Stimulated activated CD8-positive, alpha-beta memory T cell treated with anti-CD3 and anti-CD28 coated beads, Interleukin-4, amount 100 ng/mL, for 24 hours (primary cell): ENCODE measurements at places on chromosomes 7 and 10.
A peak's percentile ranks its signal among the peaks of the same experiment; 100 is the strongest.

DNA sequence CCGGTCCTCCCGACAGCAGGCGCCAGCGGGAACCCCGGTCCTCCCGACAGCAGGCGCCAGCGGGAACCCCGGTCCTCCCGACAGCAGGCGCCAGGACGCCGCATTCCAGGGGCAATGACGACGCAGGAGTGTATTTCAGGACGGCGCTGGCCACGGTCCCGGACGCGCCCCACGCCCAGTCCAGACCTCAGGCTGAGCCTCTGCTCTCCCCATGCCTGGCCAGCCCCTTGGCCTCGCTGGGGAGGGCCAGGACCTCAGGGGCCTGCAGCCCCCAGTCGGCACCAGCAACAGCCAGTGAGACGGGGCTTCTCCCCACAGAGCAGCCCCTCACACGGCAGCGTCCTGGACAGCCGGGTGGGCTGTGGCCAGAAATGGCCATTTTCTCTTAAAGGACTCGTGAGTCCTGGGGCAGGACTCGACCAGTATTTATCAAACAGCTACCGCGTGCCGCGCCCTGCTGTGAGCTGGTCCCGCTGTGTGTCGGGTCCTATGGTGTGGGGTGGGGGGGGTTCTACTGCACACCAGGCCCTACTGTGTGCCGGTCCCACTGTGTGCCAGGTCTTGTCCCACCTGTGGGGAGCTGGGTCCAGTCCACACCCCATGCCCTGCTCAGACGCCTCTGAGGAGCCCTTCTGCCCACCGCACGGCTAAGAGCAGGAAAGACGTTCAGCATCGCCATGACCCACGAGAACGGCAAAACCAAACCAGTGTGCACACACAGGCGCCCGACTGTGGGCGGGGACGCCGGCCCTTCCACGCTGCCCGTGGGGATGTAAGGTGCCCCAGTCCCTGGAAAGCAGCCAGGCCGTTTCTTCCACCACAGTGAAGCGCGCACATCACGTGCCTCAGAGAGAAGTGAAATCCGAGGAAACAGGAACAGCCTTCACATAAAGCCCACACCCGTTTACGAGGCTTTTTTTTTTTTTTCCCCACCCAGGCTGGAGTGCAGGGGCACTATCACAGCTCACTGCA is 33.3 kb downstream of the GET4 start:
- DNase-seq = no peak

DNA sequence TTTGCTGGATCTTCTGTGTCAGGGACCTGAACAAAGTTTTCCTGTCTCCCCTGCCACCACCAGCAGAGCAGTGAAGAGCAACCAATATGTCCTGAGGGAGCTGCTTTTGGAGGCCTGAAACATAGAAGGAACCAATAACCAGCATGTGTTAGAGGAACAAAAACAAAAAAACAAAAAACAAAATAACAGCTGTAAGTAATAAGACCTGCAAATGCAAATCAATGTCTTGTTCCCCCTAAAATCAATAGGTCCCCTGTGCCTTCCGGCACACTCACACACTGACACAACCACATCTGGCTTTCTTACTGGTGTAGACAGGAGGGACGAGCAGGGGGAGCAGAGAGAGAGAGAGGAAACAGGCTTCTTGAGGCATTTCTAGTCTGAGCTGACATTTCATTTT is 94.1 kb downstream of the NRG3 start:
- no peak for DNase-seq

DNA sequence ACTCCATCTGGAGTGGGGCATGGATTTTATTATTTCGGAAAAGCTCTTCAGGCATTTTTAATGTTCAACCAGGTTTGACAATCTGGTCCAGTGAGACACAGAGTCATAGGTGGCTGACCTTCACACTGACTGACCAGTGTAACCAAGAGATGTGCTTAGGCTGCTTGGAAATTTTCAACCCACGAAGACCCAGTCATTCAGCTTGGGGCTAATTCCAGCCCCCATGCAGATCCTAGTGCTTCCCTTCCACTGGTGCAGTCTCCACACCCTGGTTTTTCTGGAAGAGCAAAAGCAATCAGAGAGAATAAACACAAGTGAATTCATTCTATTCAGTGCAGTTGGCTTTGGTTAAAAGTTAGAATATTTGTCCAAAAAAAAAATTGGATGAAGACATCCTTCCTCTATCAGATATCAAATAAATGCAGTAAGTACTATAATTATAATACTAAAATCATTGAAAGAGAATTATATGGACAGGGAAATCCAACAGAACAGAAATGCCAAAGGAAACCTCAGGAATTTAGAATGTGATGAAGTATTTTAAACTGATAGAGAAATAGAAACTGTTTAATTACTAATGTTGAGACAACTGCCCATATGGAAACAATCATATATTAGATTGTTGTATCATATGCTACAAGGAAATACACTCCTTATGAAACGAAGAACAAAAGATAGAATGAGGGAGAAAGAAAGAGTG is 178.0 kb downstream of the NPSR1 start:
- DNase-seq = no peak

- DNase-seq = no peak
These were observed 79.3 kb upstream of the PDGFA start for GRCh38 chr7:598899-599298.

- DNase-seq = no peak
These were observed 13.8 kb upstream of the C10orf90 start for GRCh38 chr10:126684171-126684745.

DNA sequence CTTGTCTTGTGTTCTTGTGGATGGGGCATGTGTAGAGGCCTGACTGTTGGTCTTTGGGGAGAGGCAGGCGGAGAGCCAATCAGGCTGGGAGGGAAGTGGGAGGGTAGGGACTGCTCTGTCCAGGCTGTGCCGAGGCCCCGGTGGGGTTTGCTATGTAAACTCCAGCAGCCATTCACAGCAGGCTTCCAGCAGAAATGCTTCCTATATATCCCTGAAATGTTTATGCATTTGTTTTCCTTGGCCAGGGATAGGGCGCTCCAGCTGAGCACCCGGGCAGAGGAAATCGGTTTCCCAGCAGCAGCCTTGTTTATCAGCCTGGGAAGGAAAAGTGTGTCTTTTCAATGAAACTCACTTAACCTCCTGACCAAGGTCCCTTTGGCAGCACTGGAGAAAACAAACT is 18.3 kb upstream of the AQP1 start:
- DNase-seq = no peak

DNA sequence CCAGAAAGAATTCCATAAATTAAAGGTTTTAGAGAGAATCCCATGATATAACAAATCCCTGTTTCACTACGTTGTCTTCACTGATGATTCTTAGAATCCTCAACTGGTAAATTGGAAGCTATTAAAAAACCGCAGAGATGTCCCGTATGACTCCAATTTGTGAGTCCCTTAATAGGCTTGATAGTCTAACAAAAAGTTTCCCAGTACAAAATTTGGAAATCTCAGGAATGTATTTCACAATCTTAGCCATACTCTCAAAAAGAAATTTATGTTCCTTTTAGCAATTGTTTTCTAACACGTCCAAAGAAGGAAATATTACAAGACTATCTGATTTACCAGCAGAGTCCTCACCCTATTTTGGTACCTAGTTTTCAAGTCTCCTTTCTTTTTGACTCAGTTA is 2.5 kb downstream of the TES start:
- no peak for DNase-seq

- DNase-seq = peak; percentile 42
These were observed 43.4 kb downstream of the LDB3 start for GRCh38 chr10:86711513-86712316.

GRCh38 chr7:12378389-12378788 is 25.3 kb downstream of the VWDE start:
- no peak for DNase-seq

GRCh38 chr7:138886501-138886917 is 88.5 kb upstream of the ATP6V0A4 start:
- no peak for DNase-seq

GRCh38 chr7:38542156-38542555 is 89.0 kb downstream of the AMPH start:
- no peak for DNase-seq

DNA sequence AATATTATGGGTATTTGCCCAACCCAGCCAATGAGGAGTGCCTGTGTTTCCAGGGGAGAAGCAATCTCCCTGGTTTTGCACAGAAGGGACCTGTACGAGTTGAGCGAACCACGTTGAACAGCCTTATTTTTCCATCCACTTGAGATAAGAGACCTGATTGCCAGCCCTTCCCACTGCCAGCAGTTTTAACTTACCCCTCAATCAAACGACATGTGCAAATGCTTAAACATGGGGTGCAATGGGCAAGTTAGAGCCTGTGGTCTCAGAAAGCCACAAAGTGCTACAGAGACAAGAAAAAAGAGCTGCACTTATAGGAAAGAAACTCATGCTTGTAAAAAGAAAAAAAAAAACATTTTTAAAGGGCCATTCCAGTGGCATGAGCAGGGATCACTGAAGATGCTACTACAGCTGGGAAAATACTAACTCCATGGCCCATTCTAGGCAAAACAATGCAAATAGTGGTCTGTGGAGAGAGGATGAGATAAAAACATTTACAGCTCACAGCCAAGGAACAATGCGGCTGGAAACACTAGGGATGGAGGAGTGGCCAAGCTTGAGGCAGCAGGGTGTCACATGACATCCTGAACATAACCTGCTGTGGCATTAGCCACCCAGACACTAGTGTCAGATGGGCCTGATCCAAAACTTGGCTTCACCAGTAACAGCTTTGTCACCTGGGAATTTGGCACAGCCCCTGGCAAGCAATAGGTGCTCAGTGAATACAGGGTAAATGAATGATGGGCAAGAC is 162.8 kb downstream of the ELMO1 start:
- DNase-seq = no peak

- DNase-seq = no peak
These were observed 37.0 kb downstream of the CHCHD3 start for GRCh38 chr7:133044722-133045473.

- peak; percentile 44 for DNase-seq
These were observed at the start of gene ZNF316 for GRCh38 chr7:6636741-6637543. ZNF316 (plus strand) TSS chr7:6637318; CDS start chr7:6642410, 5,092 bp downstream.

- DNase-seq = no peak
These were observed 30.0 kb downstream of the PRSS2 start for GRCh38 chr7:142800699-142801260.

DNA sequence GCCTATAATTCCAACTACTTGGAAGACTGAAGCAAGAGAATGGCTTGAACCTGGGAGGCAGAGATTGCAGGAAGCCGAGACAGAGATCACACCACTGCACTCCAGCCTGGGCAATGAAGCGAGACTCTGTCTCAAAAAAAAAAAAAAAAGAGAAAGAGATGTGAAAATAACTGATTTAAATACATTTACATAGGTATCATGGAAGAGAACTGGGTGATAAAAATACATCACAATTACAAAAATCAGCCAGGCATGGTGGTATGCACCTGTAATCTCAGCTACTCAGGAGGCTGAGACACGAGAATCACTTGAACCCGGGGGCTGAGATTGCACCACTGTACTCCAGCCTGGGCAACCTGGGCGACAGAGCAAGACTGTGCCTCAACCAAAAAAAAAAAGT is 19.8 kb downstream of the NANOS1 start:
- no peak for DNase-seq

- DNase-seq = no peak
These were observed 110.7 kb downstream of the RALA start for GRCh38 chr7:39733881-39734632.

DNA sequence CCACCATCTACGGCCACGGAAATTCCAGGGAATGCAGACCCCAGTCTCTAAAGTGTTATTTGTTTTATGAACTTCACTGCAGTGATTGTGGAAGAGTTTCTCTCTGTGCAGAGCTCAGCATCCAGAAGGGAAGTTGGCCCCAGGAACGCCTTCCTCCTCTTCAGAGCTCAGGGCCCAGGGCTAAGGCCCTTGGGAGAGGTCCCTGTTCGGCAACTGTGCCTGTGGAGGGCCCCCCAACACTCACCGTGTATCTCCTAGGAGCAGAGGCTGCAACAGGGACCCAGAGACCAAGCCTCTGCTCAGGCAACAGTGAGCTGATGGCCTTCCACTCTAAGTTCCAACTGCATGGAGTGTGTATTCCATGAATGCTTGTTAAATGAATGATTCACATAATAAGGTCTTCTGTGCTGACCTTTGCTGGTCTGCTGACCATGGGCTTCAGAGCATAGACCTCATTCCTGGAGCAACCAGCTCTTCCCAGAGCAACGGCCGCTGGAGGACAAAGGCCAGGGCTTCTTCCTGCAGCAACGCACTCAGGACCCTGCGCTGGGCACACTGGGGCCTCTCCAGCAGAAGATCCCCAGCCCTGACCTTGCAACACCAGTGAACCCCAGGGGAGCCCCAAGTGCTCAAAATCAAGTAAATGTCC is 7.7 kb downstream of the DIP2C start:
- DNase-seq = no peak

- DNase-seq = no peak
These were observed 46.8 kb upstream of the CD36 start for GRCh38 chr7:80591654-80592053.

DNA sequence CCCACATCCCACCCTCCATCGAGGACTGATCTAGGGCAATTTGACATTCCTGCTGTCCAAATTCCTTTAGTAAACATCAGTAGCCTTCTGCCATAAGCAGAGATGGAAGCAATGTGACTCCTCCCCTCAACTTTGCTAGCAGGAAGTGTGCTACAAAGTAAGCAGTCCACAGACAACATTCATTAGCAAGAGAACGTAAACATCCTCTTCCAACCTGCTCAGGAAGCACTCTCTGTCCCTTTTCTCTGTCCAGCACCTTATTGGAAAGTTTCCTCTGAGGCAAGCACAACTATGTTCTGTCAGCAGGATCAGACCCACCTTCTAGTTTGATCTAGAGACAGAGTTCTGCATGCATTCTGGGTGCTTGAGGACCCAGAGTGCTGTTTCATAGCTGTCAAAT is 48.1 kb upstream of the LRGUK start:
- DNase-seq = no peak
